ENCODE measurements at places on chromosomes 1 and 21.

DNA sequence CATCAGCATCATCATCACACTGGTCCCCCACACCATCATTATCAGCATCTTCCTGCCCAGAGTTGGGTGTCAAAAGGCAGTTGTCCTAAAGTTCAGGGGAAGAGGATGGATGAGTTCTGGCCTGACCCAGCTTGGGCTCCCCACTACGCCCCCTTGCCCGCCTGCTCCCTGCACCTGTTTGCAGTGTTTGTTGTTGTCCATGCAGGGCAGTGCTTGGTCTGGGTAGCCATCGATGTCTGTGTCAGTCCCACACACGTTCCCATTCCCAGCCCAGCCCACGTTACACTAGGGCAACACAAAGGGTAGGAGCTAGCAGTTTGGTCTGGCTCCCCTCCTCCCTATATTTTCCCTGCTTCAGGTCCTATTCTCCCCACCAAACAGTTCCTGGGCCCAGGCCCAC, 6.8 kb downstream of the THBS3 start:
- peaks cover under 1% of the 10 kb centered on the region for H3K27me3 ChIP-seq
- no peak for DNase-seq
- peaks cover 2% of the 10 kb centered on the region for H3K4me1 ChIP-seq
- H3K36me3 ChIP-seq, result no peaks in the 10 kb centered on the region
- H3K4me3 ChIP-seq, result no peak overlapping the region

DNA sequence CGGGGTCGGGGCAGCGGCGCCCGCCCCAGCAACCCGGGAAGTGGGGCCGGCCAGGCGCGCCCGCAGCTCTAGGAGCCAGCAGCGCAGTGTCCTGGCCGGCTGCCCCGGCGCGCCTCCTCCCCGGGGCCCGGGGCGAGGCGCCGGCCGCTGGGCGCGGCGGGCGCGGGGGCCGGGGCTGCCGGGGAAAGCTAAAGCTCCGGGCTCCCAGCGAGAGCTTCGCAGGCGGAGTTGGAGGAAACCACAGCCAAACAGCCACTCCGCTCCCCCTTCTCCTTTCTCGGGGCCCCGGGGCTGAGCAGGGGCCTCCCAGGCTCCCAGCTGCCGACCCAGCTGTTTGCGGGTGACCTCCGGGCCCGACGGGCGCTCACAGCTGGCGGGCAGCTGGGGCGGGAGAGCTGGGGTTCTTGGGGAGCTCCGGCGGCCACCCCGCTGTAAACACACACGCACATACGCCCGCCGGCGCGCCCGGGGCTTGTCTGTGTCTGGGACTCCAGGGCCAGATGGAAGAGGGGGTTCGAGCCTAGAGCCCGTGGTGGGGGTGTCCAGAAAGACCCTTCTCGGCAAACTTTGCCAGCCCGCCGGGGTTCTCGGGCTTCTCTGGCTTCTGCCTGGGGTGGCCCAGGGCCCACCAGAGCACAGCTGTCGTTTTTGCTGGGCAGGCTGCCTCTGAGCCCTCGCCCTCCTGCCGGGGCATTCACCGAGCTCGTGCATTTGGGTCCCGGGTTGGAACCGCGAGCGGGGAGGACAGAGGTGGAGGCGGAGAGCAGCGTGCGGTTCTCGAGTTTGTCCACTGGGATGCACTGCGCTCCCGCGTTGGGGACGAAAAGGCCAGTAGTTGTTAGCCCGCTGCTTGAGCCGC, 1.5 kb downstream of the AJAP1 start:
- peaks cover 7% of the 10 kb centered on the region for H3K4me1 ChIP-seq
- H3K27me3 ChIP-seq, result peaks cover 17% of the 10 kb centered on the region
- no peak for DNase-seq
- no peak overlapping the region for H3K27ac ChIP-seq

DNA sequence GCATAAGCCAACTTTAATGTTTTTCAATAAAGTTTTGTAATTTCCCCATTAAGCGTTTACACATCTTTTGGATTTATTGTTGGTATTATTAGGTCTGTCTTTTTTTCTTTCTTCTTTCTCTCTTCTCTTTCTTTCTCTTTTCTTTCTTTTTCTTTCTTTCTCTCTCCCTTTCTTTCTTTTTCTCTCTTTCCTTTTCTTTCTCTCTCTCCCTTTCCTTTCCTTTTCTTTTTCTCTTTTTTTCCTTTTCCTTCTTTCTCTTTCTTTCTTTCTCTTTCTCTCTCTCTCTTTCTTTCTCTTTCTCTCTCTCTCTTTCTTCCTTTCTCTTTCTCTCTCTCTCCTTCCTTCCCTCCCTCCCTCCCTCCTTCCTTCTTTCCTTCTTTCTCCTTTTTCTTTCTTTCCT, 31.3 kb downstream of the ERRFI1 start:
- peaks cover 16% of the 10 kb centered on the region for H3K27me3 ChIP-seq
- DNase-seq, result no peak
- no peak overlapping the region for H3K27ac ChIP-seq
- H3K4me3 ChIP-seq, result no peak overlapping the region
- no peaks in the 10 kb centered on the region for H3K4me1 ChIP-seq

- no peaks in the 10 kb centered on the region for H3K27me3 ChIP-seq
- no peaks in the 10 kb centered on the region for H3K4me1 ChIP-seq
- H3K27ac ChIP-seq, result no peak overlapping the region
- DNase-seq, result no peak
- no peaks in the 10 kb centered on the region for H3K36me3 ChIP-seq
Measured at GRCh38 chr21:31545036-31545435, 114.5 kb upstream of the SOD1 start.

- no peak for DNase-seq
- no peaks in the 10 kb centered on the region for H3K36me3 ChIP-seq
Measured at GRCh38 chr1:17251701-17252376, 2.9 kb downstream of the PADI3 start.

- peaks cover 22% of the 10 kb centered on the region for H3K27me3 ChIP-seq
- DNase-seq, result no peak
- no peak overlapping the region for H3K27ac ChIP-seq
- peaks cover 30% of the 10 kb centered on the region for H3K4me1 ChIP-seq
- peaks cover 43% of the 10 kb centered on the region for H3K36me3 ChIP-seq
Measured at GRCh38 chr1:247102381-247102780, 1.8 kb downstream of the ZNF669 start.

DNA sequence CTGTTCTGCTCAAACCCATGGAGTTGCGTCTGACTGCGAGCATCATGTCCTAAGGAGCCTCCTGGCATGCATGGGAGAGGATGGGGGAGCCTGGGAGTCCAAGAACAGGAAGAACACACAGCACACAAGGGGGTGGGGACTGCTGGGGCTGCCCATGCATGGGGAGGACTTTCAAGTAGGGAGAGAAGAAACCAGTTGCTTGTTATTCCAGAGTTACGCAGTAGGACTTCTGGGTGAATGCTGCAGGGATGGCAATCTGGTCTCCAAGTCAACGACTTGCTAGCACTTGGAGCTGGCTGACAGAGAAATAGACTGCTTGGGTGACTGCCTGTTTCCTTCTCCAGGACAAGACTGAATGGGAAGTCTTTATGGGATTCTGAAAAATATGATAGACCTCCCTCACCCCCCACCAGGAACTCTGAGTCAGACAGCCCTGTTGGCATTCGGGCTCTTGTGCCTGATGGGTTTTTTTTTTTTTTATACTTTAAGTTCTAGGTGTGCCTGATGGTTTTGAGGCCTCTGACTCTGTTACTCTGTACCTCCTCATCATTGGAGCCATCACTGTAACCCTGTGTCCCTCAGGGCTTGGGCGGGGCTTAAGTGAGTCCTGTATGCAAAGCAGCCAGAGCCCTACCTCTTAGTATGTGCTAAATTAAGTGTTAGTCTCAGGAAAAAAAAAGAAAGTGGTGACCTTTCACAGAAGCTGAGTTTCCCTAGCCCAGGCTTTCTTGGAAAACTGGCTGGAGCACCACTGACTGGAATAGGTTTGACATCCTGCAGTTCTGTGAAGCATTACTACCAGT, 30.3 kb downstream of the MAP3K21 start:
- no peaks in the 10 kb centered on the region for H3K36me3 ChIP-seq
- peaks cover 2% of the 10 kb centered on the region for H3K27me3 ChIP-seq
- H3K4me3 ChIP-seq, result no peak overlapping the region
- no peak overlapping the region for H3K27ac ChIP-seq
- DNase-seq, result no peak

- DNase-seq, result no peak
- H3K27me3 ChIP-seq, result no peaks in the 10 kb centered on the region
- H3K36me3 ChIP-seq, result no peaks in the 10 kb centered on the region
- no peaks in the 10 kb centered on the region for H3K4me1 ChIP-seq
- H3K27ac ChIP-seq, result no peak overlapping the region
Measured at GRCh38 chr1:82867781-82868180, 1067.0 kb downstream of the ADGRL2 start.

DNA sequence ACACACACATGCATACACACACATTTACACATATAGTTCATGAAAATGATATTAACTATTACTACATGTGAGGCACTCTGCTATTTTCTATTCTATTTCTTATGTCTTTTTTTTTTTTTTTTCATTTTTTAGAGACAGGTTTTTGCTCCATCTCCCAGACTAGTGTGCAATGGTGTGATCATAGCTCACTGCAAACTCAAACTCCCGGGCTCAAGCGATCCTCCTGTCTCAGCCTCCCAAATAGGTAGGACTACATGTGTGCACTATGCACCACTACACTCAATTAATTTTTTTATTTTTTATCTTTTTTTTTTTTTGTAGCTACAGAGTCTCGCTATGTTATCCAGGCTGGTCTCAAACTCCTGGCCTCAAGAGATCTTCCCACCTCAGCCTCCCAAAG, 48.8 kb upstream of the RAB4A start:
- DNase-seq, result no peak
- H3K27me3 ChIP-seq, result peaks cover 2% of the 10 kb centered on the region
- H3K27ac ChIP-seq, result no peak overlapping the region
- no peaks in the 10 kb centered on the region for H3K36me3 ChIP-seq
- no peaks in the 10 kb centered on the region for H3K4me1 ChIP-seq

DNA sequence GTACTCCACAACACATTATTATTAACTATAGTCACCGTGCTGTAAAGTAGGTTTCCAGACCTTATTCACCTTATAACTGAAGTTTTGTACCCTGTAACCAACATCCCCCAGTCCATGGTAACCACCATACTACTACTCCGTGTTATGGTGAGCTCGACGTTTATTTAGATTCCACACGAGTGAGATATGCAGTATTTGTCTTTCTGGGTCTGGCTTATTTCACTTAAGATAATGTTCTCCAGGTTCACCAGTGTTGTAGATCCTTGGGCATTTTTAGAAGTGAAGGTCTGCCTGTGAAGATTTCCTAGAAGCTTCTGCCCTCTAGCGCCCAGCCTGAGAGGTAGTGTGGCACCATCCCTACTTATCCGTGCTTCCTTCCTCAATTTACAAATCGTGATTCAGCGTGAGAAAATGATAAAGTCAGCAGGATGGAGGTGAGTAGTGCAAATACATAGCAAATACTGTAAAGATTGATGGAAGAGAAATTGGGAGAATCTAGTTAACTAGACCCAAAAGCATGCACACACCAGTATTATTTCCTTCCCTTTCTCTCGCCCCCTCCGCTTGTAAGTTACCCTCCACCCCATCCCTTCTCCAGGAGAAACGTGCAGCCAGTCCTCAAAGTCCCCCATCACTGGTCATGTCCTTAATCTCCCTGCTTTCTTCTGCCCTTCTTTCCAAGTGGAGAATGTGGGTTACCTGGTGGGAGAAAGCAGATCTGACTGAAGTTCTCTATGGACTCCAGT, 36.0 kb upstream of the DISC1 start:
- no peak overlapping the region for H3K27ac ChIP-seq
- no peak overlapping the region for H3K4me3 ChIP-seq
- no peaks in the 10 kb centered on the region for H3K4me1 ChIP-seq
- H3K27me3 ChIP-seq, result no peaks in the 10 kb centered on the region

- H3K27me3 ChIP-seq, result no peaks in the 10 kb centered on the region
- peak overlapping the region; percentile 34 for H3K27ac ChIP-seq
- no peak overlapping the region for H3K4me3 ChIP-seq
Measured at GRCh38 chr1:52658795-52659194, 25.8 kb downstream of the SHISAL2A start.

DNA sequence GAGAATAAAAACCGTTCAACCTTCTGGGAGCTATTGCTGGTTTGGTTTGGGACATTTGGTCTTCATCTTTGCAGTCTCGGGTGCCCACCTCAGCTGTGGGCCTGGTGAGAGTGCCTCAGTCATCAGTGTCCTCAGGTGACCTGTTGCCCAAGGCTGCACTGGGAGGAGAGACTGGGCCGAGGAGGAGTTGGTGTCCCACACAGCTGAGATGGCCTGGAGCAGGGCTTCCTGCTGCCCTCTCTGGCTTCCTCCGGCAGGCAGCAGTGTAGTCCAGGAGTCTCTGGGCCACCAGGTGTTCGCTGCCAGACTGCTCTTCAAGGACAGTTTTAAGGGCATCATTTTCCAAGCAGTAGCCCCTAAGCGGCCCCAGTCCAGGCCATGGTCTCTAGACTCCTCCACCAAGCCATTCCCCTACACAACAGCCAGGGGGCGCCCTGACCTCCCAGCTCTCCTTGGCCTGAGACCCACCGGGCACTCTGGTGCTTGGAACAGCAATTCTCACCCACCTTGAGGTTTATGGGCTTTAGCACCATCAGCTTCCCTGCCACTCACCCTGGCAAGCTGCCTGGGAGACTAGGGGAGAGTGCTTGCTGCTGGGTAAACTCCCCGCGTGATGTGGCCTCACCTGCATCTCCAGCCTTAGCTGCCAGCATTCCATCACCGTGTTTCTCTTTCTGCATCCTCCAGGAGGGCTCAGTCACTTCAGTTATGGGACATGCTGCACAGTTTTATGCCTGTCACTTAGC, 9.1 kb upstream of the SYTL1 start:
- H3K27ac ChIP-seq, result peak overlapping the region; percentile 49
- peaks cover 25% of the 10 kb centered on the region for H3K36me3 ChIP-seq
- H3K4me1 ChIP-seq, result peaks cover 47% of the 10 kb centered on the region
- no peak overlapping the region for H3K4me3 ChIP-seq
- H3K27me3 ChIP-seq, result peaks cover 1% of the 10 kb centered on the region

DNA sequence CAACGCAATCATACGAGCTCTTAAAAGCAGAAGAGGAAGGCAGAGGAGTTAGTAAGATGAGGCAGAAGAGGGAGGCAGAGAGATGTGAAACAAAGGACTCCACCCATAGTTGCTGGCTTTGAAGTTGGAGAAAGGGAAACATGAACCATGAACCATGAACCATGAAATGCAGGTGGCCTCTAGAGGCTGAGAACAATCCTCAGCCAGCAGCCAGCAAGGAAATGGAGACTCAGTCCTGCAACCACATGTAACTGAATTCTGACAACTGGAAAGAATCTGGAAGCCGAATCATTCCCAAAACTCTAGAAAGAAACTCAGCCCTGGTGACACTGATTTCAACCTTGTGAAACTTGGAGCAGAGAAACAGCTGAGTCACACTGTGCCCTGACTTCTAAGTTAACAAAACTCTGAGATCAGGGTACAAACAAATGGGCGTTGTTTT, 10.1 kb downstream of the DIPK1A start:
- H3K27ac ChIP-seq, result no peak overlapping the region
- no peak for DNase-seq
- H3K4me1 ChIP-seq, result peaks cover 28% of the 10 kb centered on the region

DNA sequence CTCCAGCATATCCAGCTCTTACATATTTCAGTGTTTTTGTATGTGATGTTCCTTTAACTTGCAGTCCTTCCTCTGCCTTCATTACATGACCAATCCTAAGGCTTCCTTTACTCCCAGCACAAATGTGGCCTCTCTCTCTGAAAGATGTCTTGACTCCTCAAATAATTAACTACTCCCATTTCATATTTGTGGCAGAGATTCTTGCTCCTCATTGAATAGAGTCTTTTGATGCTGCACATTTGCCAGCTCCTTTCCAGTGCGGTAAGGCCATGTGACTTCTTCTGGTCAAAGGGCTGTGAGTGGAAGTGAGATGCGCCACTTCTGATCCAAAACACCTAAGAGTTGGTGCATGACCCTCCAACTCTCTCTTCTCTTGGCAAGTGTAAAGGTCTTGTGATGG, 19.1 kb upstream of the LAMC1 start:
- no peak for DNase-seq
- no peak overlapping the region for H3K27ac ChIP-seq
- H3K27me3 ChIP-seq, result peaks cover 5% of the 10 kb centered on the region
- H3K36me3 ChIP-seq, result no peaks in the 10 kb centered on the region
- H3K4me1 ChIP-seq, result no peaks in the 10 kb centered on the region

- DNase-seq, result peak; percentile 64
- no peaks in the 10 kb centered on the region for H3K36me3 ChIP-seq
- peaks cover 1% of the 10 kb centered on the region for H3K4me1 ChIP-seq
- H3K27me3 ChIP-seq, result peaks cover 6% of the 10 kb centered on the region
Measured at GRCh38 chr1:91165033-91165654, 143.3 kb upstream of the ZNF644 start.
